ENCODE measurements at places on chromosomes 3 and 15.

DNA sequence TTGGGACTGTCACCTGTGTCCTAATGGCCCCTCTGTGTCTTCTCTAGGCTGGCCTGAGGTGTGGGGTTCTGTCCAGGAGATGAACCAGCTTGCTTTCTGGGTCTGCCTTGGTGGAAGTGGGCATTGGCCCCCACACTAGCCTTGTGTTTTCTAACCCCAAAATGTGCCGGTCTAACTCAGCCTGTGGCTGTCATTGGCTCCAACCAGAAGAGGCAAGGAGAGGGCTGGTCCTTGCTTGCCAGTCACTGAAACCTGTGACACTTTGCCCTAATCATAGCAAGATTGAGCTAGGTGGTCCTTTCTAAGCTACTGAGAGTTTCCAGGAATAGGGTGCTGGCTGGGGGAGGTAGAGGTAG, 2.2 kb downstream of the C15orf39 start:
- DNase-seq = no peak
- H3K27me3 ChIP-seq = no peaks in the 10 kb centered on the region
- H3K27ac ChIP-seq = peak overlapping the region; percentile 78

DNA sequence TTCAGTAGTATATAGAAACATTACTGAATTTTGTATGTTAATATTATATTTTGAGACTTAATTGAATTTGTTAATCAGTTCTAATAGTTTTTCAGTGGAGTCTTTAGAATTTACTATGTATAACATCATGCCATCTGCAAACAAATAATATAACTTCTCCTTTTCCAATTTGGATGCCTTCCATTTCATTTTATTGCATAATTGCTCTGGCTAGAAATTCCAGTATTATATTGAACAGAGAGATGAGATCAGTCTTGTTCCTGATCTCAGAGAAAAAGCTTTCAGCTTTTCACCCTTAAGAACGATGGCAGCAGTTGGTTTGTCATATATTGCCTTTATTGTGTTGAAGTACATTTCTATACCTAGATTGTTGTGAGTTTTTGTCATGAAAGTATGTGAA, 40.4 kb downstream of the OR4F15 start:
- DNase-seq = no peak
- no peaks in the 10 kb centered on the region for H3K36me3 ChIP-seq
- H3K4me3 ChIP-seq = no peak overlapping the region
- H3K4me1 ChIP-seq = no peaks in the 10 kb centered on the region

DNA sequence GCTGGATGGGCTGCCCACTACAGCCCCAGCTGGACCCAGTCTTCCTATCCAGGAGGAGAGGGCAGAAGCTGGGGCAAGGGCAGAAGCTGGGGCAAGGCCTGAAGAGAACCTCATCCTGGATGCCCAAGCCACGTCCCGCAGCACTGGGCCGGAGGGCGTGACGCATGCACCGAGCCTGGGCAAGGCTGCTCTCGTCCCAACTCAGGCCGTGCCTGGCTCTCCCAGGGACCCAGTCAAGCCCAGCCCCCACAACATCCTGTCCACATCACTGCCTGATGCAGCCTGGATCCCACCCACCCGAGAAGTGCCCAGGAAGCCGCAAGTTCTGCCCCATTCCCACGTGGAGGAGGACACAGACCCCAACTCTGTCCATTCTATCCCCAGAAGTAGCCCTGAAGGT, 22.3 kb downstream of the FBLN2 start:
- H3K27me3 ChIP-seq = no peaks in the 10 kb centered on the region
- no peak overlapping the region for H3K27ac ChIP-seq
- H3K4me3 ChIP-seq = no peak overlapping the region
- H3K4me1 ChIP-seq = no peaks in the 10 kb centered on the region
- no peak for DNase-seq

- H3K4me3 ChIP-seq = no peak overlapping the region
- peaks cover 11% of the 10 kb centered on the region for H3K27me3 ChIP-seq
- H3K27ac ChIP-seq = no peak overlapping the region
- no peak for DNase-seq
- no peaks in the 10 kb centered on the region for H3K4me1 ChIP-seq
- H3K36me3 ChIP-seq = no peaks in the 10 kb centered on the region
Observed at GRCh38 chr15:32698773-32699390, 18.9 kb upstream of the GREM1 start.

- H3K4me3 ChIP-seq = no peak overlapping the region
- no peak for DNase-seq
- no peaks in the 10 kb centered on the region for H3K36me3 ChIP-seq
- no peaks in the 10 kb centered on the region for H3K27me3 ChIP-seq
Observed at GRCh38 chr3:53274938-53275605, 19.2 kb upstream of the TKT start.

GRCh38 chr3:100183608-100184125, 69.4 kb upstream of the FILIP1L start:
- DNase-seq = no peak
- no peak overlapping the region for H3K4me3 ChIP-seq
- peaks cover 34% of the 10 kb centered on the region for H3K36me3 ChIP-seq
- no peaks in the 10 kb centered on the region for H3K27me3 ChIP-seq

DNA sequence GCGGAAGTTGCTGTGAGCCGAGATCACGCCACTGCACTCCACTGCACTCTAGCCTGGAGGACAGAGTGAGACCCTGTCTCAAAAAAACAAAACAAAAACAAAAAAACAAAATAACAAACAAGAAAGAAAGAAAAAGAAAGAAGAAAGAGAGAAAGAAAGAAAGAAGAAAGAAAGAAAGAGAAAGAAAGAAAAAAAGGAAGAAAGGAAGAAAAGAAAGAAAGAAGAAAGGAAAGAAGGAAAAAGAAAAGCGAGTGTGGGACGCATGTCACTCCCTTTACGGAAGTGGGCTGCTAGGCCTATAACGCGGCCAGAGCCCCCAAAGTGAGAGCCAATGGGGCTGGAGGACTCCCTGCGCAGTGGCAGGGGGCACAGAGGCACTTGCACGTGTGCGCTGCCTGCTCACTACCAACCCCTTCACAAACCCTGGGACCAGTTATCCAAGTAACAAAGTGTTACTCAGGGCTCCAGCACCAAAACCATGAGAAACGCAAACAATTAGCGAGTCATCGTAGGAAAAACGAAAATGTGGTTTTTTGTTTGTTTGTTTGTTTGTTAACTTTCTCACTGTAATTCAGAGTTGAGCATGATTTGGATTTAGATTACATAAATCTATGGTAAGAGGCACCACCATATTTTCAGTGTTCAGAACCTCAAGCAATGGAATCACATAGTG, 40.8 kb upstream of the ATP1B3 start:
- H3K4me3 ChIP-seq = no peak overlapping the region
- H3K4me1 ChIP-seq = peaks cover 2% of the 10 kb centered on the region
- no peak for DNase-seq

- no peak for DNase-seq
- H3K27ac ChIP-seq = peak overlapping the region; percentile 79
- no peaks in the 10 kb centered on the region for H3K27me3 ChIP-seq
- peaks cover 24% of the 10 kb centered on the region for H3K36me3 ChIP-seq
Observed at GRCh38 chr3:12658593-12659058, 5.3 kb downstream of the RAF1 start.

- no peak overlapping the region for H3K27ac ChIP-seq
- no peak overlapping the region for H3K4me3 ChIP-seq
- peaks cover 13% of the 10 kb centered on the region for H3K4me1 ChIP-seq
Observed at GRCh38 chr3:51401735-51402134, 10.7 kb downstream of the RBM15B start.

GRCh38 chr3:188179006-188179966, 25.3 kb downstream of the LPP start:
- H3K4me1 ChIP-seq = peaks cover 29% of the 10 kb centered on the region
- H3K27ac ChIP-seq = no peak overlapping the region
- peaks cover 48% of the 10 kb centered on the region for H3K36me3 ChIP-seq
- DNase-seq = no peak
- no peak overlapping the region for H3K4me3 ChIP-seq

DNA sequence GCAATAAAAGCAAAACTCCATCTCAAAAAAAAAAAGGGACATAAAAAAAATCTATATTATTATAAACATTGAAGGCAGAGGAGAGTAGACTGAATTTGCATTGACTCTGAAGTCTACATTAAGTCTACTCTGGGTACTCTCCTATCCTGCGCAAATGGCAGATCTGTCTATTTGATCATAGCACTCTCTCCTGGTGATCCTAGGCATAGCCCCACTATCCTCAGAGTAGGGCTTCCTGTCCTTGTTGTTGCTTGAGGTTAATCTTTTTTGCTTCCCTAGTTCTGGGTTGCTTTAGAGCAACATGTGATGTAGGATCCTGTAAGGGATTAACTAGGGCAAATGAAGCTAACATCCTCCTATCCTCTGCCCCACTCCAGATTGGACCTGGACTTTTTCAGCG, 82.1 kb upstream of the LRRFIP2 start:
- peaks cover 45% of the 10 kb centered on the region for H3K36me3 ChIP-seq
- H3K27me3 ChIP-seq = no peaks in the 10 kb centered on the region
- DNase-seq = no peak
- H3K4me3 ChIP-seq = no peak overlapping the region
- H3K27ac ChIP-seq = no peak overlapping the region

DNA sequence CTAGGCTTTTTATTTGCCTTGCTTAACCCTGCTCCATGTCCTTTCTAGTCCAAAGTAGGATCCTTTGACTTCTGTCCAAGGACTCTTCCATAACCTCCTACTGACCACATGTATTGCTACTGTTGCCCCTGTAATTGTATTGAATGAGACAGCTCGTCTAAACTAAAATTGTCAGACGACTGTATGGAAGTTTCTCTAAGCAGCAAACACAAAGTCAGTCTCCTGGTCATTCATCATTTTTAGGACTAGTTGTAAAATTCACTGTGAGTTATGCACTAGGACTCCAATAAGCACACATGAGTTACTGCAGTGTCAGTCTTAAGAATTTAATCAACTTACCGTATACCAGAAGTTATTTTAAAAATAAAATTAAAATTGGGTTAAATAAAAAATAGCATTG, 32.8 kb downstream of the SLTM start:
- H3K27ac ChIP-seq = no peak overlapping the region
- peaks cover 60% of the 10 kb centered on the region for H3K36me3 ChIP-seq
- no peak overlapping the region for H3K4me3 ChIP-seq
- no peak for DNase-seq
- H3K4me1 ChIP-seq = peaks cover 21% of the 10 kb centered on the region

- H3K27me3 ChIP-seq = peaks cover 3% of the 10 kb centered on the region
- H3K27ac ChIP-seq = peak overlapping the region; percentile 91
- peak; percentile 69 for DNase-seq
- peak overlapping the region; percentile 95 for H3K4me3 ChIP-seq
Observed at GRCh38 chr3:20041197-20041780, 1.0 kb downstream of the KAT2B start.

GRCh38 chr3:40057077-40057476, 247.7 kb downstream of the MYRIP start:
- no peaks in the 10 kb centered on the region for H3K4me1 ChIP-seq
- H3K4me3 ChIP-seq = no peak overlapping the region
- H3K27me3 ChIP-seq = no peaks in the 10 kb centered on the region
- no peak overlapping the region for H3K27ac ChIP-seq
- no peak for DNase-seq

DNA sequence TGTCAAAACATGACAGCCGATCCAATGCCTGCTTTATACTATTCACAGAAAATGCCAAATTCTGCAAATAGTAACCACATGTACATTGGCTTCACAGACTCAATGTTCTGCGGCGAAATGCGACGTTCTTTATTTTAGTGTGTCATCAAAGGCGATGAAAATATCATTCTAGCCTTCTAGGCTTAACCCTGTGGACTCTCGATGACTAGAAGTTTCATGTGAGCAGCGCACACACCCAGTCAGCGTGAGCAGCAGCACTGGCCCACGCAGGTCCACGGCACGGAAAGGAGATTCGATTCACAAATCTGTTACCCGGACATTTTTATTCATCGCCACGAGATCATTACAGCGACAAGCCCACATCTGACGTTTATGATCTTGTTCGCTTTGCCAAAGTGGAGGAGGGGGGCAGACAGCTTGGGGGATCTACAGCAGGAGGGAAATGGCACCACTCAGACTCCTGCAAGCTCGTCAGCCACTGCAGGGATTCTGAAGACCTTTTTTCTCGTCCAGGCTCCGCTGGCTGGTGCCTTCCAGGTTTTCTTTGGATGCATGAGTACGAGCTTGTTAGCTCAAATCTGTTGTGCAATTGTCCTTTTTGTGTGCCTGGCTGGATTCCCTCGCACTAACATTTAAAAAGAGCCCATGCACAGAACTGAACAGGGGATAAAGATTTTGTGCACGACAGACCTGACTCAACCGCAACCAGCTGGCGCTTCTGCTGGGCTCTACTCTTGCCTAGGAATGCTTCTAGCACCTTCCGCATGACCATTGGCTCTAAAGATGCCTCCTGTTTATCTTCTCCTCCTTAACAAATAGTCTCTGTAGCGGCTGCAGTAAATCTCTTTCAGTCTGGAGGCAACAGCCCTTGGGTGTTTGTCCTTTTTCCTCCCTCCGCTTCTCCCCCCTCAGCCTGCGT, 938.4 kb downstream of the MCTP2 start:
- no peaks in the 10 kb centered on the region for H3K27me3 ChIP-seq
- no peaks in the 10 kb centered on the region for H3K4me1 ChIP-seq
- H3K4me3 ChIP-seq = no peak overlapping the region
- H3K27ac ChIP-seq = no peak overlapping the region
- no peak for DNase-seq

- no peaks in the 10 kb centered on the region for H3K4me1 ChIP-seq
- H3K27me3 ChIP-seq = no peaks in the 10 kb centered on the region
- no peak overlapping the region for H3K27ac ChIP-seq
- no peak overlapping the region for H3K4me3 ChIP-seq
- H3K36me3 ChIP-seq = no peaks in the 10 kb centered on the region
- DNase-seq = no peak
Observed at GRCh38 chr3:182424006-182424405, 369.3 kb upstream of the ATP11B start.

All from activated T-helper 2 cell treated with anti-CD3 and anti-CD28 coated beads, Interferon-gamma antibody, Interleukin-2, Interleukin-4, amounts not matched to agents 10 μg/mL and 5 μg/mL and 100 μg/mL, durations not matched to agents 14 hours and 24 hours and 36 hours (primary cell).